ENCODE measurements at places on chromosomes 6 and 20. TPM values are rescaled to one million over a fixed set of nuclear protein-coding genes. Genes with fewer than 3 reads are reported as not detected.

HRH3 gene
- 13.7 TPM for total RNA-seq

AKAP7 gene
- 5.3 TPM for total RNA-seq

SLA2 gene
- total RNA-seq, result not detected

DNA sequence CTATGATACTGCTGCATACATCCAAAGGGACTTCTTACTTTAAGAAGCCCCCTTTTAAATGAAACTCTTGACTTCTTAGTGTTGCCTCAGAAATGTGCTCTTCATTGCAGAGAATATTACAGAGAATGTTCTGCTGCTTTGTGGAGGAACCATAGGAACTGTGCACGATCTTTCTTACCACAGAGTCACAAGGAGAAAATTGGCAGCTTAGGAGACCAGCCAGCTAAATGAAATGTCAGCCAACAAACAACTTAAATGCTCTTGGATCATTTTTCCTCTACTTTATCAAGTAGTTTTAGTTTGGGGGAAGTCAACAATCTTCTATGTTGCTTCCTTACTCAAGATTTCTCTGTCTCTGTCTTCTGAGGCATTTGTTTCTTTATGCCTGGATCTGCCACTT is 125.9 kb upstream of the MLIP start:
- no peak overlapping the region for H3K4me3 ChIP-seq
- no peaks in the 10 kb centered on the region for H3K36me3 ChIP-seq
- no peak overlapping the region for H3K27ac ChIP-seq

GRCh38 chr6:40512340-40512739 is 74.8 kb downstream of the LRFN2 start:
- H3K4me1 ChIP-seq, result peaks cover 2% of the 10 kb centered on the region
- H3K27me3 ChIP-seq, result no peaks in the 10 kb centered on the region
- no peak for DNase-seq
- H3K4me3 ChIP-seq, result no peak overlapping the region
- H3K36me3 ChIP-seq, result no peaks in the 10 kb centered on the region
